ENCODE measurements at places on chromosomes 7 and 10. TPM values are rescaled to one million over a fixed set of nuclear protein-coding genes. Genes with fewer than 3 reads are reported as not detected.

TRPV5 gene
- polyA plus RNA-seq, result not detected

PRKCQ gene
- 1.7 TPM for polyA plus RNA-seq

RBM20 gene
- polyA plus RNA-seq, result not detected

ELAPOR2 gene
- 4.2 TPM for polyA plus RNA-seq

ZNF727 gene
- polyA plus RNA-seq, result not detected

EBLN1 gene
- not detected for polyA plus RNA-seq

PPP1R3C gene
- polyA plus RNA-seq, result not detected

ADCY1 gene
- polyA plus RNA-seq, result 0.18 TPM

Data from IgD-negative memory B cell (primary cell).